ENCODE measurements at places on chromosomes 11 and 22.

- no peak for DNase-seq
Measured at GRCh38 chr11:44235765-44236201, 74.2 kb downstream of the ALX4 start.

DNA sequence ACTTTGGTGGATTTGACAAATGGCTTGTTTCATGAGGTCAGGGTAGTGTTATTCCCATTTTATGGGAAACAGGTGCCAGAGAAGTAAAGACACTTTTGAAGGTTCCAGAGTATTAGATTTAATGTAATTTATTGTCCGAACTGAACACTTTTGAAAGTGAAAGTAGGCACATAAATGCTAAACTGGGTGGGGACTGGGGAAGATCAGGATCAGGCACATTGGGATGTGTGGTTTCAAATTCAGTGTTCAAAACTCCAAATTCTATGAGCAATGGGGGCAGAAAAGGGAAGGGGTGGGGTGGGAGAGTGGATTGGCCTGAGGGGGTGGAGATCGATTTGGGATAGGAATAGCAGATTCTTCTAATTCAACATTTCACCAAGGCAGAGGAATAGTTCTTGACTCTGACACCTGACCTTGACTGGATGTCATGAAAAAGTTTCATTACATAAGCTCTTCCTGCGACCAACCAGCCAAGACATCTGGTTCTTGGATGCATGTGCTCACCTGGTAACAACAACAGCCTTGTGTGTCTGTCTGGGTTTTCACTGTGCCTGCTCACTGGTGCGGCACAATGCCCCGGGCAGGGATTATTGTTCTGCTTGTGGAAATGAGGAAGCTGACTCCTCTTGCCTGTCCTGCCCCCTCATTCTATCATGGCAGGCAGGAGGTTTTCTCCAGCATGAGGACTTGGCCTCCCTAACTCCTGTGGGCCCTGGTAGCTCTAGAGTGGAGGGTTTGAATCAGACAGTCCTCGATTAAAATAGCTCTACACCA is 10.8 kb downstream of the PPFIBP2 start:
- no peak for DNase-seq

- no peak for DNase-seq
Measured at GRCh38 chr11:18485913-18486528, 30.4 kb downstream of the LDHAL6A start.

GRCh38 chr11:123035831-123036230 is 26.1 kb downstream of the HSPA8 start:
- no peak for DNase-seq

GRCh38 chr11:70788248-70789022 is 390.1 kb downstream of the CTTN start:
- DNase-seq: no peak

DNA sequence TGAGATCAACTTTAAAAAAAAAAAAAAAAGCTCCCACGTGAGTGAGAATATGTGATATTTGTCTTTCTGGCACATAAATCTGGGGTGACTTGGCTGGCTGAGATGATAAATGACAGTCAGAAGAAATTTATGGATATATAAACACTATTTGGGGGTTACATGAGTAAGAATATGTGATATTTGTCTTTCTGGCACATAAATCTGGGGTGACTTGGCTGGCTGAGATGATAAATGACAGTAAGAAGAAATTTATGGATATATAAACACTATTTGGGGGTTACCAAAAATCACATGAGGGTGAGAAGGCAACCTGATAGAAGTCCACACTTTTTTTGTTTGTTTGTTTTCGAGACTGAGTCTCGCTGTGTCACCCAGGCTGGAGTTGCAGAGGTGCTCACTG is 6.6 kb upstream of the TSG101 start:
- DNase-seq: no peak

DNA sequence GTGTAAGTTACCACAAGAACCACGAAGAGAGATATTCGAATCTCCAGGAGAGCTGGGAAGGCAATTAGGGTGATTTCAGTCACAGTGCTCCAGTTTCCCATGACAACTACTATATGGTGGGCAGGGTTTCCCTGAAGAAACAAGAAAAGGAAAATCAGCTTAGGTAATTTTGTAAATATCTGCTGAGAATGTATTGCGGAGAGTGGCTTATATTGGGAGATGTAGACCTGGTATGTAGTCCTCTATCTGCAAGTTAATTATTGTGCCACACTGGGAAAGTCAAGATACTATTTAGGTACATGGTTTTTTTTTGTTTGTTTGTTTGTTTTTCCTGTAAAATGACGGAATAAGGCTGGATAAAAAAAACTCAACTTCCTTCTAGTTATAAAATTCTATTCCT is at the start of gene OR6M1:
Gene OR6M1, minus strand, starts transcription at position 101 of the 400 bp plus-strand sequence. Its CDS starts 0 bp downstream, at position 101.
- DNase-seq: no peak

DNA sequence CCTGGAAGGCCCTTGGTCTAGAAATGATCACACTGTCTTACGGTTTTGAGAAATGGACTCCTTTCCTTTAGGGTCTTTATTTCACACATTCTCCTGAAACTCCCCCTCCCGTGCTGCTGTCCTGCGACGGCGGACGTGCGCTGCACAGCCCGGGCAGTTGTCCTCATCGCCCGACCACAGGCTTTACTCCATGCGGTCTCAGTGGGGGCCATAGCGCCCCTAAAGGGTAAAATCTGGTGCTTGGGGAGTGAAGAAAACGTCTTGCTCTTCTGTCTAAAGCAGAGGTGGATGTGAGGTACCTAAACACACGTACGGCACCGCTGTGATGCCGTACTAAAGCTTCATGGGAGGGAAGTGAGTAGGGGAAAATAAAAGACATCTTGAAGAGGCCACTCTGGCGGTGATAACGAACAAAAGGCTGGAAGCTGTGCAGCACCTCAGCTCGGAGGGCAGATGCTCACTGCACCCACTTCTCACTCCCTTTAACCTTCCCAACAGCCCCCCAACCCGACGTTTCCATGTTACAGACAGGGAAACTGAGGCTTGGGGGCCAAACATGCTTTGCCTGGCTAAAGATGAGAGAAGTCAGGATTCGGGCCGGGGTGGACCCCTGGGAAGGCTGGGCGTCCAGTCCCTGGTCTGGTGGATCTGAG is 22.6 kb downstream of the MPPED1 start:
- no peak for DNase-seq

DNA sequence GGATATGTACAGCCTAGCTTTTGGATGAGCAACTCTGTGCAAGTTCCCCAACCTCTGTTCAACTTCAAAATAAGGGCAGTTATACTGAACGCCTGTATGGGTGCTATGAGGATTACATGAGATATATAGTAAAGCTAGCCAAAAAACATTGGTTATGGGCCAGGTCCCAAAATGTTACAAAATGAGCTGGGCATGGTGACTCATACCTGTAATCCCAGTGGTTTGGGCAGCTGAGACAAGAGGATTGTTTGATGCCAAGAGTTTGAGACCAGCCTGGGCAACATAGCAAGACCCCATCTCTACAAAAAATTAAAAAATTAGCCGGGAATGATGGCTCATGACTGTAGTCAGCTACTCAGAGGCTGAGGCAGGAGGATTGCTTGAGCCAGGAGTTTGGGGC is 118.4 kb downstream of the TEAD1 start:
- no peak for DNase-seq

GRCh38 chr11:5690216-5690615 is 626 bp downstream of the TRIM22 start:
- no peak for DNase-seq

DNA sequence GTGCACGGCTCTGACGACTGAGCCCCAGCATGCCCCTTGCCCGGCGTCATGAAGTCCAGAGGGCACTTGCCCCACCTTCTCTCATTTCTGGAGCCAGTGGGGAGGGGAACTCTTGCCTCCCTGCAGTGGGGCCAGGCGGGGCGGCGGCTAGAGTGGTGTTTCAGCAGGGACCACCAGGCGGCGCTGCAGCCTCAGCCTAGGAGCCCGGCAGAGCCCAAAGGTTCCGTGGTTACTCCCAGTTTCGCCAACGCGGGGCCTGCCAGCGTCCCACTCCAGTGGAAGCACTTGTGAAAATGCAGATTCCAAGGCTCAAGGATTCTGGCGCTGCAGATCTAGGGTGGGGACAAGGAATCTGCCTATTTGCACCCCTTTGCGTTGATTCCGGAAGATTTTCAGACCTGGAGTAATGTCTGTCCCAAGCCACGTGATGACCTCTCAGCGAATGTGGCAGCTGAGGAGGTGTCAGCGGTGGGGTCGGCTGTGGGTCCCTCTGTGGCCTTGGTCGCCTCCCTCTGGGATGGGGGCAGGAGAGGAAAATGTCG is 55.7 kb downstream of the CD82 start:
- peak; percentile 65 for DNase-seq

DNA sequence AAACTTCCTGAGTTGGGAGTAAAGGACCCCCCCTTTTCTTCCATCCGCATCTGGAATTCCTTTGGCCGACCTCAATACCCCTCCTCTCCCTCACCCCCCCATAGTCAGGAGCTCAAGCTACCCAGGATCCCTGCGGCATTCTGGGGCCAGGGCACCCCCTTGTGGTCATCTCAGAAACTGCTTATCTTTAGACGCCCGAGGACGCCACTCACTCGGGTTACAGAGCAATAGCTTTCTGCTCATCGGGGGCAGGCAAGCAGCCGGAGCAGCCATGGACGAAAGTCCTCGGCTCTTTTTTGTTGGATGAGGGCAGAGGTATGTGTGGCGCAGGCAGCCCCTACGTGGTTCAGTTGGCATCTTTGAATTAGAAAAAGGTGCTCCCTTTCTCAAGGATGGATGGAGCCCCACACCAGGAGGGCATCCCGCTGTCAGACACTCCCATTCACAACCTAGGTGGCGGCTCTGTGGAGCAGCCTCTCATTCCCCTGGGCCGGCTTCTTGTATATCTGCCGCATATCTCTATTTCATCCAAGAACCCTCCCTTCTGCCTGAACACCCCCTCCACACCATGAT is 2.3 kb downstream of the C1QTNF5 start:
- peak; percentile 77 for DNase-seq
